Mucosa of descending colon (tissue), 3 donors: ENCODE measurements at places on chromosomes 1 and 21. TPM values are rescaled to one million over a fixed set of nuclear protein-coding genes. Genes with fewer than 3 reads are reported as not detected.

DNA sequence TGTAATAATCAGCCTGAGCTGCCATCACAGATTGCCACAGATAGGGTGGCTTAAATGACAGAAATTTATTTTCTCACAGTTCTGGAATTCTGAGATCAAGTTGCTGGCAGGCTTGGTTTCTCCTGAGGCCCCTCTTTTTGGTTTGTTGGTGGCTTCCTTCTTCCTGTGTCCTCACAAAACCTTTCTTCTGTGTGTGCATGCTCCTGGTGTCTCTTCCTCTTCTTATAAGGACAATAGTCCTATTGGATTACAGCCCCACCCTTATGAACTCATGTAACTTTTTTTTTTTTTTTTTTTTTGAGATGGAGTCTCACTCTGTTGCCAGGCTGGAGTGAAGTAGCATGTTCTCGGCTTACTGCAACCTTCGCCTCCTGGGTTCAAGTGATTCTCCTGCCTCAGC is 41.0 kb upstream of the F3 start:
- no peak for DNase-seq

DNA sequence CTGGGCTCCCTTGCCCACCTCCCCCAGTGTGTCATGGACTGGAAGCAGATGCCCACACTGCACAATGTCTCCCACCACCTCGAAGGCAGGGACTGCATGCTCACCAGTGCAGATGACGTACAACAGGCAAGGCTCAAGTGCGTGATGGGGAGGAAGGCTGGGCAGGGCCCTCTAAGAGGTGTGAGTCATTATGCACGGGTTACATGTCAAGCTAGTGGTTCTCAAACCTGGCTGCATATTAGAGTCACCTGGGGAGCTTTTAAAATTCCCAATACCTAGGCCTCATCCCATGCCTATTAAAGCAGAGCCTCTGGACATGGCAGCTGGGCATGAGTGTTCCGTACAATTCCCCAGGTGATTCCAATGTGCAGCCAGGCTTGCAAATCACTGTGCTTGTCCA is 137.9 kb upstream of the NGF start:
- DNase-seq: no peak

Gene INSRR
- not detected for total RNA-seq

Gene UMODL1
- 0.16 TPM for total RNA-seq

Gene PROX1
- total RNA-seq: 17.6 TPM

Gene C1orf232
- not detected for total RNA-seq
